Posterior cingulate gyrus (tissue), 11 donors: ENCODE measurements at places on chromosomes 13 and 19.

DNA sequence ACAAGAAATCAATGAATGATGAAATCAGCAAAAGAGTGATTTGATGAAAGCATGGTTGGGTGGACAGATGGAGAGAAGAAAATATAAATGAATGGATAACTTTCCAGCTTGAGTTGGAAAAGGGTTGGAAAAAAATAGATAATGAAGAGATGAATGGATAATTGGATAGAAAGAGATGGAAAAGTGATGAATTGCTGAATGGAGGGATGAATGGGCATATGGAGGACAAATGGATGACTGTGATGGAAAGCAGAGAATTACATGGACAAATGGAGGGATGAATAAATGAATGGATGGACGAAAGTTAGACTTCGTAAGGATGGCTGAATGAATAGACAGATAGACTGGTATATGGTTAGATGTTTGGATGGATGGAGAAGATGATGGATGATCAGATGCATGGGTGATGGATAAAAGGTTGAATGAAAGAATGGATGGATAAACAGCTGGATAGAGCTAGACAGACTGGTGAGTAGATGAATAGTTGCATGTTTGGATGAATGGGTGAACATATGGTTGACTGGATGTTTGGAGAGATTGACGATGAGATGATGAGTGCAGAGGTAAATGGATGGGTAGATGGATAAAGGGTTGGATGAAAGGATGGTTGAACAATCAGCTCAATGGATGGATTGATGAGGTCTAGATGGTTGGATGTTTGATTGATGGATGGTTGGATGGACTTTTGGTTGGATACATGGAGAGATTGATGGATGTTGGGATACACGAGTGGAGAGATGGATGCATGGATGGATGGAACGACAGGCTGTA lies 11.8 kb downstream of the LGALS7B start:
- DNase-seq = no peak

- peak; percentile 85 for DNase-seq
These were observed 48.5 kb downstream of the GNG7 start for GRCh38 chr19:2653710-2654707.

- DNase-seq = no peak
These were observed 37.4 kb downstream of the KLF5 start for GRCh38 chr13:73096173-73096572.

DNA sequence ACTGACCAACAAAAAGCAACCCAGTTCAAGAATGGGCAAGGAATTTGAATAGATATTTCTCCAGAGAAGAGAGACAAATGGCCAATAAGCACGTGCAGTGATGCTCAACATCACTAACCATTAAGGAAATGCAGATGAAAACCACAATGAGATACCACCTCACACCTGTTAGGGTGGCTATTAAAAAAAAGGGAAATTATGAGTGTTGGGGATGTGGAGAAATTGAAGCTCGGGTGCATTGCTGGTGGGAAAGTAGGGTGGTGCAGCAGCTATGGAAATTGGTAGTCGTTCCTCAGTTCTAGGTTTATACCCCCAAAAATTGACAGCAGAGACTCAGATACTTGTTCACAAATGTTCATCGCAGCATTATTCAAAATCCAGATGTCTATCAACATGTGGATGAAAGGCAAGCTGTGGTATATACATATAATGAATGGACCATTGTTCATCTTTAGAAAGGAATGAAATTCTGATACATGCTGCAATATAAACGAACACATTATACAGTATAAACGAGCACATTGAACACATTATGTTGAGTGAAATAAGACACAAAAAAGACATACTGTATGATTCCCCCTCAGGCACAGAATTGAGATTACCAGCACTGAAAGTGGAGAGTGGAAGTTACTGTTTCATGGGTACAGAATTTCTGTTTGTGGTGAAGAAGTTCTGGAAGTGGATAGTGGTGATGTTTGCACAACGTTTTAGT lies 927 bp downstream of the CHAMP1 start:
- DNase-seq = no peak

DNA sequence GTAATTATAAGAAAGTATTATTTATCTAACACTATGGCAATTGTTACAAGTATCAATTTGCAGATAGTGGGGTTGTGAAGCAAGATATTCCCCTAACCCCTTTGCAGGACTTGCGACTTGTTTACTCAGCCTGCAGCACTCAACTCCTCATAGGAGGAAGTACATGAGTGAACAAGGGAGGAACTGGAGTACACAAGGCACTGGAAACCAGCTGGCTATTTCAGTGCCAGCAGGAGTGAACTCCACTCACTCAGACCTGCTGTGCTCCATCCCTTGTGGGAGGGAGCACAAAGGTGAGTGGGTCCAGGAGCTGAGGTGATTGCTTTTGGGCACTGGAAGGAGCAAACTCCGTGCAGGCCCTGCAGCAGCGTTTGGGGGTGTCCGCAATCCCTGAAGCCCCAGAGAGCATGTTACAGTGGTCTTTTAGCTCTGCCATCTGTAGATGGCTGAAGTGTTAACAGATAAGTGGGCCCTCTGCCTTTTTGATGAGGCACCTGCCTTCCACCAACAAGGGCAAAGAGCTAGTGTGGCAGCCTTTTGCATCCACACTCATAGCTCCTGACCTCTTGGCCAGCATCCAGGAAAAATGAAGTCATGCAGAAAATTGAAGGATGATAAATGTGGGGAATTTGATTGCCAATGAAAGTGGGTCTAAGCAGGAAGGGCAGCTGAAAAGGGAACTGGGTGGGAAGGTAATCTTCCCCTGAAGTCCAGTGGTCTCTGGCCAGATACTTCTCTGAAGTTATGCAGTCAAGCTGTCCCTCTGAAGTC lies 802.2 kb upstream of the MIR17HG start:
- DNase-seq = no peak

DNA sequence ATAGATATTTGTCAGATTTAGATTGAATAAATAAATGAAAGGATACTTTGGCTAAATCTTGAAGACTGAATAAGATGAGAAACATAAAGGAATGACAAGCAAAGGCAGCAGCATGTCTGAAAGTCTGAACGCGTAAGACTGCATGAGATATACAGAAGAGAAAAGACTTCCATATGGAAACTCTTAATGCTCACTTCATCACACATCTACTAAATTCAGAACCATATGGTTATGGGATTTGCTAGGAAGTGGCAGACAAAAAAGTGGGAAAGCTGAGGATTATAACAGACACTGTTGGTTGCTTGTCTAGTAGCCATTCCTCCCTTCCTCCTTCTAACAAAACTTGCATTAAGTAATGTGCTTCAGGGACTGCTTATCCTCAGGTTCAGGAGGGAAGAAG lies 446.7 kb downstream of the KCTD12 start:
- DNase-seq = no peak

GRCh38 chr19:55600662-55601028 lies 557 bp downstream of the ZNF524 start:
- DNase-seq = no peak

GRCh38 chr13:24050796-24051715 lies 109.5 kb upstream of the SPATA13 start:
- DNase-seq = no peak

DNA sequence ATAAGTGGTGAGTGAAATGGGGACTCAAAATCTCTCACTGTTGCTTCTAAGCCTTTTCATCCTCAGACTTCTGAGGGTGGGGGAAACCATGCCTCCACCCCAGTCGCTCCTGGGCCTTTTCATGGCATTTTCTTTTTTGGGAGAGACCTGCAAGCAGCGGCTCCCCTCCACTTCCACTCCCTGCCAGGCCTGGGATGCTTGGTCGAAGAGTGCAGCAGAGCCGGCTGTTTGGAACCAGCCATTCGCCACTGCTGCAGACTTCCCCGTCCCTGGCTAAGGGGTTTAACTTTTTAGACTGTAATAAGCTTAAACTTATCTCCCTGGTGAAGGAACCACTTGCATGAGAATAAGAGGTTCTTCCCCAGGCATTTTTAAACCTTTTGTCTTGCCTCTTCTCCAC lies 617.2 kb downstream of the PCDH9 start:
- no peak for DNase-seq

- no peak for DNase-seq
These were observed 523.9 kb upstream of the PCDH9 start for GRCh38 chr13:67754012-67754411.

DNA sequence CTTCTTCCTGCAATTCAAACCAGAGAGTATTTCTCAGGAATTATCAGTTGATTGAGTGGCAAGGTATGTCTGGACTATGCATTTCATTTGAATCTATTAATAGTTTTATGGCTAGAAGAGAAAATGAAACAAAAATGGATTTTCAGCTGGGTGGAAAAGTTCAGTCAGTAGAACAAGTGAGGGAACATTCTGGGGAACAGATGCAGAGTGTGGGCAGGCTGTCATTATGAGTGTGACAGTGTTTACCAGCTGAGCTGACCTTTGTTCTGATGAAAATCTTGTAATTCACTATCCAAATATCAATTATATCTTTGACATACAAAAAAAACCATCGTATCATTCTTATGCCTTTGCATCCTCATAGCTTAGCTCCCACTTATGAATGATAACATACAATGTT lies 2.6 kb upstream of the CLC start:
- no peak for DNase-seq

DNA sequence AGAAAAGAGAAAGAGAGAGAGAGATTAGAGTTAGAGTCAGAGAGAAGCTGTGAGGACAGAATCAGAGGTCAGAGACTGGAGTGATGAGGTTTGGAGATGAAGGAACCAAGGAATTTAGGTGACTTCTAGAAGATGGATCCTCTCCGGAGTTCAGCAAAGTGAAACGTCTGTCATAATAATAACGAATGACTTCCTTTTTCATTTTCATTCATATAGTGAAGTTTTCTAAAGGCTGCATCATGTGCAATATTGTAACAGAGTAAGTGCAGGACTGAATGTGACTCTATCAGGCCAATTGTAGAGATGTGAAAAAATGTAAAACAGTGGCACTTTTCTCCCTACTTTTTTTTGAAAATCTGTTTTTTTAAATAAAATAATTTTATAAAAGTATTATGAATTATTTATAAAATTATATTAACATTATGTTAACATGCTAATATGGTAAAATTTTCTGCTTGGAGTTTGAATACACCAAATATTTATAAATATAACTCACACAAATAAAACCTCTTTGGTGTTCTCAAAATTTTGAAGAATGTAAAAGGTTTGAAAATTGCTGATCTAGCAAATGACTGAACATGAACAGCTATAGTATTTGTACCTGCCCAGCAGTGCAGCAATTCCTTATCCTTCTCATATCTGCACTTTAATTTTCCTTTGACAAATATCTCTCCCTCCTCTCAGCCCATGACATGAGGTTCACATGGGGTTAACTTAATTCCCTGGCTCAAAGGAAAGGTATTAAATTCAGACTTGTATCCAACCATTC lies 4.2 kb upstream of the TNFSF11 start:
- no peak for DNase-seq

DNA sequence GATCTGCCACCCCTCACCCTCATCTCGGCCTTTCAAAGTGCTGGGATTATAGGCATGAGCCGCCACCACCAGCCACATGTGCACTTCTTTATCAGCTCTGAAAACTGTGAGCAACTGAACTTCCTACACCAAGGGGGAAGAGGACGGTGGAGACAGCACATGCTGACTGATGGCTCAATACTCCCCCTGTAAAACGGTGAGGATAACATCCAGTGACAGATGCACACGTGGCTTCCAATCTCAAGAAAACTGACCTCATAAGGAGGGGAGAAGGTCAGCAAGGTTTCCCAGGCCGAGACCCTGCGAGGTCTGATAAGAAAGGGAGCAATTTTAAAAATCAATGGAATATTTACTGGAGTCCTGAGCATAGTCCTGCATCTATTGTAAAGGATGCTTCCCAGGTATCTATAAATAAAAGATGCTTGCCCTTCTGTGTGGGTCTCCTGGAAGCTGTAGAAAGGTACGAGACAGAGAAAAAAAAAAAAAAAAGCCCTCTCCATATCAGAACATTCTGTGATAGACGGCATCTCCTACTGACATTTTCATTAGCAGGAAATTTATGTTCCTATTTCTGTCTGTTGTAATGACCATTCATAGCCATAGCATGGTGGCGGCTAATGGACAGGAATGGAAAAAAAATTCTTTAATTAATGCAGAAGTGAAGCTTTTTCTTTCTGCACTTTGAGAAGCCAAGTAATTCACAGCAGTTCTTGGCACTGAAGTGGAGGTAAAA lies 385.1 kb downstream of the ZNF536 start:
- DNase-seq = no peak

DNA sequence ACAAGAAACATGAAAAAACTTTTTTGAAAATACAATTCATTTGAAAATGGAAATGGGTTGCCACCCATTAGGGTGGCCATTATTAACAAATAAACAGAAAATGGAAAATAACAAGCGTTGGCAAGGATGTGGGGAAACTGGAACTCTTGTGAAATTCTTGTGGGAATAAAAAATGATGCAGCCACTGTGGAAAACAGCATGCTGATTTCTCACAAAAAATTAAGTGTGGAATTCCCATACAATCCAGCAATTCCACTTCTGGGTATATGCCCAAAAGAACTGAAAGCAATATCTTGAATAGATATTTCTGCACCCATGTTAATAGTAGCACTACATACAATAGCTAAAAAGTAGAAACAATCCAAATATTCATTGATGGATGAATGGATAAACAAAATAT lies 165.2 kb downstream of the DCLK1 start:
- no peak for DNase-seq

DNA sequence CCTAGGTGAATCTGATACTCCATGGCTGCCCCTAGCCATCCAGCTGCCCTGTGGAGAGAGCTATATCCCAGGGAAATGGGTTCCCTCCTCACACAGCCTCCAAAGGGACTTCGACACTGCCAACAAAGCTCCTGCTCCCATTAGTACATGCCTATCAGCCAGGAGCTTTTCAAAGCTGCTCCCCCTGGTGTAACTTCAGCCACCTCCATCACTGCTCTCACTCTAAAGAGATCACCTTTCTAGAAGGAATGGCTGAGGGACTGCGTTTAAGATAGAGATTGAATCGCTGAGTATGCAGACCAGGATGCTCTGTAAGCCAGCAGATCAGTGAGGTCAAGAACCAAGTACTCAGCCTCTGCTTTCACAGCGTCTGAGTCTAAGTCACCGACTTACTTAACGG lies 213.7 kb downstream of the NALCN start:
- DNase-seq = no peak

DNA sequence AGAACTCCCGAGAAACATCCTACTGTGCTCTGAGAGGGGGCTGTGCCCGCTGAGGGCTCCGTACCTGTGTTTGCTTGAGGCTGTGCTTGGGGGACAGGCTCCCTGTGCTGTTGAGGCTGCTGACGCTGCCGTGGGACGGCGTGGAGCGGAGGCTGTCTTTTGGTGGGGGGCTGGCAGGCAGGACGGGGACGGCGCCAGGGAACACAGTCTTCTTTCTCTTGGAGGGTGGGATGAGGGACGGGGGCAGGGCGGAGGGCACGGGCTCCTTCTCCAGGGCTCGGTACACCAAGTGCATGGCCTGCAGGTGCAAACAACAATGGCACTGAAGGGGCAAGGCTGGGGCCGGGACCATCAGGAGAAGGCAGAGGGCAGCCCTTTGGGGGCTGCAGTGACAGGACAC lies 46.8 kb downstream of the EPS15L1 start:
- no peak for DNase-seq
